ENCODE measurements at places on chromosomes 13 and 19. TPM values are rescaled to one million over a fixed set of nuclear protein-coding genes. Genes with fewer than 3 reads are reported as not detected.

Gene SERP2
- total RNA-seq = 9.2 TPM

Gene LHFPL6
- 42.4 TPM for total RNA-seq

Gene OR7C1
- not detected for total RNA-seq

Gene SIAH3
- not detected for total RNA-seq

DNA sequence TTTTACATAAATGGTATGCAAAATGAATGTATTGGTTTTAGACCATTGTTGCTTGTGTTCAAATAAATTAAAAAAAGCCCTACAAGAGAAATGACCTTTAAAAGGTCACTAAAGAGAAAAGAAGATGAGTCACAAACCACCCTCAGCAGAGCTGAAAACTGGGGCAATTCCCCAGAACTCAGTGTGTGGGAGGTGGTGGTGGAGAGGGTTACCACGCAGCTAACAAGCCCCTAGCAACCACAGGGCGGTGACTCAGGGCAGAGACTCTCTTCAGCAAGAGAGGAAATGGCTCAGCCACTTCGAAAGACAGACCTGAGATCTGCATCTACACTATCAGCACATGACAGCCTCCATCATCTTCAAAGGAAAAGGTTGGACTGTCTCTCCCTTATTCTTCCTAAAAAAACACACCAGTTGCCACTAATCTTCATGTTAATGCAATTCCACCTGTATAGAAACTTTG, 29.4 kb upstream of the NDFIP2 start:
- peak; percentile 95 for DNase-seq

DNA sequence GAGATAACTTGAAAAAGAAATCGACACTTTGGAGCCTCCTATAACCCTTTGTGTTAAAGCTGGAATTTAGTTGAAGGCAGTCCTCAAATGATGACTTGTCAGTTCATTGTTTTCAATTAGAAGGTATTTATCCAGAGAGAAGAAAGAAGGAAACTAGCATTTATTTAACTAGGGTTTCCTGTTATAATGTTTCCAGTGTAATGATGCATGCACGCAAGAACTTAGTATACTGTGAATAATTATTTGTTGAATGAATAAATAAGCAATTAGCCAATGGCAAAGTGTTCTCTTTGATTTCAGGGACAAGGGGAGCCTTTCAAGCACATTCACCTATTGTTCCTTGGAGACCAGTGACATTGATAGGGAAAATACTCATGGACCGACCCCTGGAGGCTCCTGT, 307.4 kb downstream of the KLF5 start:
- no peak for DNase-seq

DNA sequence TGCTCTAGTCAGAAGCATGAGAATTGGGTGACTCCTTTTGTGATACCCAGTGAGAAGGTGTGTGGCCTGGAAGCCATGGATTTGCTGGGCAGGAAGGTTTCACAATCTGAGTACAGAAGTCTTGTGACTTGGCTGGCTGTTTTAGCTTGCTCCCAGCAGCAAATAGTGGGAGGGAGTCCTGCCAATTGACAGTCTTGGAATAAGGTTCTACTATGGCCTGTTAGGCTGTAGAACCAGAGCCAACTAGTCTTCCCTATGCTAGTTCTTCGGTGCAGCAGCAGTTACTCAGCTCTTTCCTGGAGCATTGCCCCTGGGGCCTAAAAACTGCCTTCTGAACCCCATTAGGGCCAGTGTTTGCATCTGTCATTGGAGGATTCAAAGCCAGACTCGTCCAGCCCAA, 1935.4 kb upstream of the PCDH20 start:
- no peak for DNase-seq

DNA sequence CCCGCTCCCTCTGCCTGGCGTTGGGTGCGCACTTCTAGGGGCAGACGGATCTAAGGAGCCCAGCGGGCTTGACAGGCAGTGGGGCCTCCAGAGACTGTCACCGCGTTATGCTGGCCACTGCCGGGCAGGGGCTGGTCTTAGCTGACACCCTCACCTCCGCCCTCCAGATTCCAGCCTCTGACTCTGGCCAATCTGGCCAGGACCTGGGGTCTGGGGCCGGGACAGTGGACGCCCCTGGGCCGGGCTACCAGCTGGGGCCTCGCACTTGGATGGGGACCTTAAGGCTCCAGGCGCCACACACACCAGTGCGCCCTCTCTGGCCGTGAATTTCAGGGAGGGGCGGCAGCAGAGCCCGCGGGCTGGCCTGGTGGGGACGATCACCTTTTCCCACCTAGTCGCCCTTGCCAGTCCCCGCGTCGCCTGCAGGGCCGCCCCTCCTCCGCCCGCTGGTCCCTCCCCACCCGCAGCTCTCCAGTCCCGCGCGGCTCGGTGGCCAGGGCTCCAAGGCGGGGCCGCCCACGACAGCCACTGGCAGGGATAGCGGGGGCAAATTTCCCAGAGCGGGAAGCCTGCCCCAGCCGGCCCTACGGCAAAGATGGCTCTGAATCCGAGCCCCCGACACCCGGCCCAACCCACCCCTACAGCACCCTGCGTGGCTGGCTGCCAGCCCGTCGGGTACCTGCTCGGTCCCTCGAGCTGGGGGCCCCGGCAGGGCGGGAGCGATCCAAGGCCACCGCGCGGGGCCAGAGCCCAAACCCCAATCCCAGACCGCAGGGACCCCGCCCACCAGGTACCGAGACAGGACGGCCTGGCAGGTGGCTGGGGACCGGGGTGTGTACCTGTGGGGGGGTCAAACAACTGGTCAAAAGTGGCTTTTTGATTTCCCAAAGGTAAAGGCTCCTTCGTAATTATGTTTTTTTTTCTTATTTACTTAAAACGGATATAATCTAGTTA, 6.1 kb upstream of the ZNF98 start:
- no peak for DNase-seq

DNA sequence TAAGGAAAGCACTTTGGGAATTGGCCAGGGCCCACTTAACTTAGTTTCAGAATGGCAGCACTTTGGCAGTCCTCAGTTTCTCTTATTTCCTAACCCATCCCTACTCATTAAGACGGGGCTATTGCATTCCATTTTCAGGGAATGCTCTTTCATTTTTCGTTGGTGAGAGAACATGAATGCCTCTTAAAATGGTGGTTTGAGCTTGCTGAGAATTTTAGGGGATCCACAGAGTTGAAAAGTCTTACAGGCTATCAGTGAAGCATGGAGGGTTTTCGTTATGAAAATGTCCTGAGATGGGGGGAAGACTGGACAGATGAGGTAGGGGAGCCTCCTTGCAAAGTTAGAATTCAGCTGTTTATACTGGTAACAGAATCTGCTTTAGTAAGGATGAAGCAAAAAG, 71.4 kb downstream of the LRCH1 start:
- DNase-seq = no peak

GRCh38 chr13:103973740-103974139, 907.5 kb upstream of the SLC10A2 start:
- DNase-seq = no peak
